ENCODE measurements at places on chromosomes 7 and 10. TPM values are rescaled to one million over a fixed set of nuclear protein-coding genes. Genes with fewer than 3 reads are reported as not detected.

- no peak overlapping the region for H3K27ac ChIP-seq
- DNase-seq: peak; percentile 62
- peaks cover 22% of the 10 kb centered on the region for H3K4me1 ChIP-seq
- H3K4me3 ChIP-seq: no peak overlapping the region
- H3K36me3 ChIP-seq: peaks cover 16% of the 10 kb centered on the region
Observed at GRCh38 chr7:2734084-2734686, 46.2 kb downstream of the AMZ1 start.

DNA sequence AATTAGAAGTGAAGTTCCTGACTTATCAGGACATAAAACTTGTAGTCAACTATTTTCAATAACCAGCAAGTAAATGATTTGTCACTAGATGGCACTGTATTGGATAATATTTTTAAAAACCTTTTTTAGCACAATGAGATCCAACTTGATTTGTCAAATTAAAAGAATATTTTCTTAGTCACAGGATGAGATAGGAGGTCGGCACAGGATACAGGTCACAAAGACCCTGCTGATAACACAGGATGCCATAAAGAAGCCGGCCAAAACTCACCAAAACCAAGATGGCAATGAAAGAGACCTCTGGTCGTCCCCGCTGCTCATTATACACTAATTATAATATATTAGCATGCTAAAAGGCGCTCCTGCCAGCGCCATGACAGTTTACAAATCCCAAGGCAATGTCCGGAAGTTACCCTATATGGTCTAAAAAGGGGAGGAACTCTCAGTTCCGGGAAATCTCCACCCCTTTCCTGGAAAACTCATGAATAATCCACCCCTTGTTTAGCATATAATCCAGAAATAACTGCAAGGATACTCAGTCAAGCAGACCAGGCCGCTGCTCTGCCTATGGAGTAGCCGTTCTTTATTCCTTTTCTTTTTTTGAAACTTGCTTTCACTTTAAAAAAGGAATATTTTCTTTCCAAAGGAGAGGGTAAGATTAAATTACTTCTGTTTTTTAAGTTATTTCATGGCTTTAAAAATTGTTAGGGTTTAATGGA is 255.7 kb upstream of the MKLN1 start:
- peaks cover 36% of the 10 kb centered on the region for H3K36me3 ChIP-seq
- H3K27ac ChIP-seq: peak overlapping the region; percentile 57
- peaks cover 40% of the 10 kb centered on the region for H3K4me1 ChIP-seq
- H3K27me3 ChIP-seq: no peaks in the 10 kb centered on the region

- no peaks in the 10 kb centered on the region for H3K36me3 ChIP-seq
- H3K4me1 ChIP-seq: no peaks in the 10 kb centered on the region
- no peak overlapping the region for H3K27ac ChIP-seq
- H3K27me3 ChIP-seq: no peaks in the 10 kb centered on the region
Observed at GRCh38 chr7:4202954-4203353, 479.1 kb upstream of the FOXK1 start.

DNA sequence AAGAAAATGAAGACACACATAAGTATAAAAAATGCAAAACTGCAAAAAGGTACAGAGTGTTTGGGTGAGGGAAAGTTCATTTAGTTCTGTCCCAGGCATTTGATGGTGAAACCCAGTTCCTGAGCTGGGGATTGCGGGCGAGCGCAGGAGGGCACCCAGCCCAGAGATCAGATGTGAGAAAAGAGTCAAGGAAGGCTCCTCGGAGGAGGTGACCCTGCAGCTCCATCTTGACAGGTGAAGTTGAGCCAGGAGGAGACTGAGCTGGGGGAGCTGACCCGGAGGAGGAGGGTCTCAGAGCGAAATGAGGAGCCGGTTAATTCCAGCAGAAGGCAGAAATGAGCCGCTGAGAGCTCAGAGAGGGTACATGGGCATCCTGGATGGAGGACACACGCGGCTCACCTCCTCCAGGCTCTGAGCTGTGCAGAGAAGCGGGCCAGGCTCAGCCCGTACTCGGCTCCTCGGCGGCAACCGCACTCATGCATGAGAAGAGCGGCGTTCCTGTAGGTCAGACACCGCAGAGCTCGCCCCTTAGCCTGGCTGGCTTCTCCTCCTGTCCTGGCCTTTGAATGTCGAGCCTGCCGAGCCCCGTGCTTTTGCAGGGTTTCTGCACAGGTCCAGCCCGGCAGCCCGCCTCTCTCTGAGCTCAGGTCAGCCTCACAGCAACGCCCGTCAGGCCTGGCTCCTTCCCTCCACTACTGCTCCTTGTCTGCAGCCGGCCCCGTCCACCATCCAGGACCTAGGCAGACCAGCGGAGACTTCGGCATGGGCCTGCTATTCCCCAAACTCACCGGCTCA is 9.5 kb upstream of the RAMP3 start:
- no peak overlapping the region for H3K4me3 ChIP-seq
- peak; percentile 68 for DNase-seq
- no peak overlapping the region for H3K27ac ChIP-seq
- no peaks in the 10 kb centered on the region for H3K27me3 ChIP-seq

DNA sequence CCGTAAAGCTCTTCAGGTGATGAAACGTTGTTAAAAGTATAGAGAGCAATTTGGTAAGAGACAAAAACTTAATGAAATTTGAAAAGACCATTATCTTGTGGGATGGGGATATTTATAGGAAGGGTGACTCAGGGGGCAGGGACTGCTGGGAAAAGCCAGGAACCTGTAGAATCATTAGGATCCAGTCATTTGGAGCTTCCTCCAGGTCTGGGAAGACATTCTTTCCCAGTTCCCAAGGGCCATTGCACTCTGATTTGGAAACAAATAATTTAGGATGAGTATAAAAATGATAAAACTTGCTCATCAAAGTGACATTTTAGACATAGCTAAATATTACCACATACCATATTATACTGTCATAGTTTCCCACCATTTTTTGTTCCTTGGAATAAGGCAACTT is 143.9 kb downstream of the PFKFB3 start:
- H3K4me1 ChIP-seq: peaks cover 18% of the 10 kb centered on the region
- H3K36me3 ChIP-seq: no peaks in the 10 kb centered on the region
- no peaks in the 10 kb centered on the region for H3K27me3 ChIP-seq
- DNase-seq: no peak
- H3K27ac ChIP-seq: peak overlapping the region; percentile 80

DNA sequence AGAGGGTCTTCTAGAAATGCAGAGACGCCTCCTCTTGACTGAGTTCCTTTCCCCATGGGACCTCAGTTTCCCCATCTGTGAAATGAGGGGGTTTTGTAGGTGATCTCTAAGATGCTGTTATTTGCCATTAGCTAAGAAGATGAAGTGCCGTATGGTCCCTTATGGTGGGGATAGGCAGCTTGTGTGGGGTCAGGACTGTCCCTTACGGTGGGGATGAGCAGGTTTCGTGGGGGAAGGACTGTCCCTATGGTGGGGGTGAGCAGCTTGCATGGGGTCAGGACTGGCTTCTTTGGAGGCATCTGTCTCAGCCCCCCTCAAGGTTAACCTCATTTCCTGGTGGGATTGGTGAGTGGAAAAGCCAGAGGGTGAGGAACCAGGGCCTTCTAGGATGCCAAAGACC is 148.3 kb upstream of the GPR26 start:
- H3K4me3 ChIP-seq: no peak overlapping the region
- no peaks in the 10 kb centered on the region for H3K4me1 ChIP-seq
- no peak overlapping the region for H3K27ac ChIP-seq
- no peak for DNase-seq

The OIT3 gene
- total RNA-seq: 5.4 TPM

DNA sequence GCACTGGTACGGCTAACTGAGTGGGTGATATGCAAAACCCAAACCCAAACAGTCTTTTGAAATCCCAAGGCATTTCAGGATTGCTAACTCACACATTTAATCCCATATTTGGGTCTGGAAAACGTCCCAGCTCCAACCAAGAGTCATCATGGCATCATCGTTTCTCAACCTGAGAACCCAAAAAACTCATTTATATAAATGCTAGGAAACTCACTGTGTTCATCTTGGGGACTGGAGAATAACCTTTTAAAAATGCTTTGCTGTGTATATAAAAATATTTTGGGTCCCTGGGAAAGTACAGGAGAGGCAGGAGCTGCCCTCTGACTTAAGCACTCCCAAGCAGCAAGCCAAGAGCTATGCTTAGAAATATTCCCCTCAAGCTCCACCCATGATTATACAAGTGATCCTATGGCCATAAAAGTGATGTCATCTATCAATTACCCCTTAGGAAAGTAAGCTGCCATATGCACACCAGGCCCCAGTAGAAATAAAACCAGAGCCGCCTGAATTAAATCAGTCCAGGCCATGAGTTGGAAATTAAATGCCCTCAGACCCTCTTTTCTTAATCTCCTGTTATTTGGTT is 352.1 kb downstream of the FRMD4A start:
- no peaks in the 10 kb centered on the region for H3K36me3 ChIP-seq
- no peaks in the 10 kb centered on the region for H3K4me1 ChIP-seq
- no peak for DNase-seq
- H3K4me3 ChIP-seq: no peak overlapping the region
- no peak overlapping the region for H3K27ac ChIP-seq

DNA sequence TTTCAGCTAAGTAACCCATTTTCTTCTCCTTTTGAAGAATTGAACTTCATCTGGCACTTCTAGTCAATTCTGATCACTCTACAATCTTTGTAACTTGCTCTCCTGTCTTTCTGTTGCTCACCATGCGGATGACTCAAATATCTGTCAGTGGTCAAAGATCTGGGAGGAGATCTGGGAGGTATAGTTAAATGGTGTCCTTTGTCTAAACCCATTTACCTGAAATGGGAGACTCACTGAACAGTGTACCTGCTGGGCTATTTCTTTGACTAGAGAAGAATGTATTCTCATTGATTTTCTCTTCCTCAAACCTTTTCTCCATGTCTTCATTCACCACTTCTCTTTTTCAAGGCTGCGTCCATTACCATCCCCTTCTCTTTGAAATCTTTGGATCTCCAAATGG is 42.0 kb upstream of the PCLO start:
- H3K4me3 ChIP-seq: no peak overlapping the region
- no peak for DNase-seq
- H3K36me3 ChIP-seq: no peaks in the 10 kb centered on the region
- H3K4me1 ChIP-seq: no peaks in the 10 kb centered on the region
- H3K27ac ChIP-seq: no peak overlapping the region
